ENCODE measurements at places on chromosomes 13 and 19. TPM values are rescaled to one million over a fixed set of nuclear protein-coding genes. Genes with fewer than 3 reads are reported as not detected.

The SEMA6B gene
- 8.3 TPM for total RNA-seq

The KCTD12 gene
- 57.2 TPM for total RNA-seq

The REX1BD gene
- 124 TPM for total RNA-seq

The ZNF317 gene
- total RNA-seq: 17.2 TPM

The RNF225 gene
- total RNA-seq: 0.98 TPM

The SLC6A16 gene
- 2.5 TPM for total RNA-seq

The NCAN gene
- not detected for total RNA-seq

The ZNF556 gene
- not detected for total RNA-seq

The ZNF829 gene
- 2.0 TPM for total RNA-seq

The STXBP2 gene
- 64.3 TPM for total RNA-seq

The TMC4 gene
- total RNA-seq: 22.3 TPM

The PRKCG gene
- total RNA-seq: not detected

The TIMM50 gene
- 65.3 TPM for total RNA-seq

The TJP3 gene
- total RNA-seq: 17.7 TPM

The FBN3 gene
- not detected for total RNA-seq

The AMER2 gene
- not detected for total RNA-seq

The ZNF135 gene
- 5.4 TPM for total RNA-seq

The BRME1 gene
- 12.0 TPM for total RNA-seq
